SK-N-SH treated with all-trans-retinoic acid at 6 μM for 48 hours (cell line): ENCODE measurements at places on chromosomes 12 and 14.

GRCh38 chr12:131050463-131051154, 96.9 kb downstream of the ADGRD1 start:
- no peak for ATAC-seq

DNA sequence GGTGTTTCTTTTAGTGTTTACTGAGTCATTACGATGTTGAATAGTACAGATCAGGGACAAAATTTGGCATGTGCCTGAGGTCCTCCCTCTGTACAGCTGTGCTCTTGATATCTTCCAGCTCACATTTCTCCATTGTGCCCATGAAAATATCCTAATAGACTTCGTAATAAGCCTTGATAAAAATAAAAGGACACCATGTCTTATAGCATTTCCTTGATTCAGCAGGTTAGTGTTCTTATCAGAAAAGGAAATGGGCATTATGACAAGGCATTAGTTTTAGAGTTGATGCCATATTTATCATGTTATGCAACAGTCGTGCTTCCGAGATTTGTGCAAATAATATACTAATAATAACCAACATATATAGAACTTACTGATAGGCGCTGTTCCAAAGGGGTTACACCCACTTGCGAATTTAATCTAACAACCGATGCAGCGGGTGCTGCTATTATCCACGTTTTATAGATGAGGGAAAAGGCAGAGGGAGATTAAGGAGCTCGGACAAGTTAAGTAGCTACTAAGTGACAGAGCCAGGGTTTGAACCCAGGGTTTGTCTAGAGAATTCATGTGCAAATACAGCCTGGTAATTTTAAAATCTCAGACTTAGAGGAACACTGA, 15.1 kb upstream of the WNK1 start:
- ATAC-seq, result no peak

DNA sequence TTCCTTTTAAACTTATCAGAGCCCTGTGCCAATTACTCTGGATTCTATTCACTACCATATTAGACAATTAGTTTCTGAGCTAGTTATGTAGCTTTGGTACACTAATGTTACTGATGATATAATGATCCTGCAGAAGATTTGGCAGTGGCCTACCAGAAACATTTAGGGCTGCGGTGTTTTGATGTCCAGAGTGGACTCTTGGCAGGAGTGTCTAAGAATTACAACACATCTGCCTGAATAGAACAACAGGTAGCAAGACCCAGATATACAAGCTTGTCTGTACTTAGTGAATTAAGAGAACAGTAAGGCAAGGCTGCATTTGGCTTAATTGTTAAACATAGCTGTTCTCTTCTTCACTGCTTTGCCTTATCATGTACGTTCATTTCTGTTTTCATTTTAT, 691.6 kb upstream of the FBXO33 start:
- ATAC-seq, result no peak

GRCh38 chr14:39576258-39576657, 144.0 kb upstream of the FBXO33 start:
- ATAC-seq, result no peak

DNA sequence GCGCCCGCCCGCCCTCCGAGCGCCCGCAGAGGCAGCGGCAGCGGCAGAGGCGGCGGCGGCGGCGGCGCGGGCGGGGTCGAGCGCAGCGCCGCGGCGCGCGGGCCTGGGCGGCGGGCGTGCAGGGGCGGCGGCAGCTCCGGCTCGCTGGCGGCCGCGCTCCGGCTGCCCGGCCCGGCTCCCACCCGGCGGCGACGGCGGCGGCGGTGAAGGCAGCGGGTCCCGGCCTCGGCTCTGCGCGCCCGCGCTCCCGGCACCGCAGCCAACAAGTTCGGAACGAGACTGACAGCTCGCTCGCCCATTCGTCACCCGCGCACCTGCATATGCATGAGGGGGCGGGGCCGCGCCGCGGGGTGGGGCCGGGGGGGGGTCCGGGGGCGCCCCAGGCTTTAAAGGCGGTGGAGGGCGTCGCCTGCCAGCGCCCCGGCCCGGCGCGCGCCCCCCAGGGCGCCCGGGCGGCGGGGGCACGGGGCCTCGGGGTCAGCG, at the start of gene JAG2:
Gene JAG2, minus strand, starts transcription at position 281 of the 483 bp plus-strand sequence. CDS start 356 bp downstream, outside the sequence.
- ATAC-seq, result no peak

DNA sequence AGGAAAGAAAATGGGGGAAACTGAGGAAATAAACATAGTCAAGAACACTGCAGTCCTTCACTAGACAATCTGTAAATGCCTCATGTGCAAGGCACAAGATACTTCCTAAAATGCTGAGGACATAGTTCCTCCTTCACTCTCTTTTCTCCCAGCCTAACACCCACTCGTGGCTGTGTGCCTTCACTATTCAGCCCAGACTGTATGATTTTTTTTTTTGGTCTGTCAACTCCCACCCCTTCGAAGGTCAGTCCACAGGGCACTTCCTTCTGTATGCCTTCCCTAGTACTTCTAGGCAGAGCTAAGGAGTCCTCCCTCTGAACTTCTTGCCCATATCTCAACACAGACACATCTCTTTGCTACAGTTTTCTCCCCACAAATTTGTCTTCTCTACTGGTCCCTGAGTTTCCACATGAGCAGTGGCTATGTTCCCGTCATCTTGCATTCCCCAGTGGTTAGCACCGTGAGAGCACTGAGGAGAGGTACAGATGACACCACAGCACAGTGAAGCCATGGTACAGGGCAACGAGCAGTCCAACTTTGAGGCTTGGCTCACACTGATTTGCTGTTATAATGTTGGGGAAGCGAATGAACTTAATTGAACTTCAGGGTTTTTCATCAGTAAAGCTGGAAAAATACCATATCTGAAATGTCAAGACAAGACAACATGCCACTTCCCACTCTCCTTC, 24.1 kb upstream of the SYCP3 start:
- ATAC-seq, result no peak
